ENCODE measurements at places on chromosomes 6 and 20.

- no peak for DNase-seq
Observed at GRCh38 chr6:146946559-146946958, 257.7 kb upstream of the STXBP5 start.

GRCh38 chr6:2749969-2750600 is 637 bp downstream of the MYLK4 start:
- DNase-seq, result peak; percentile 62

DNA sequence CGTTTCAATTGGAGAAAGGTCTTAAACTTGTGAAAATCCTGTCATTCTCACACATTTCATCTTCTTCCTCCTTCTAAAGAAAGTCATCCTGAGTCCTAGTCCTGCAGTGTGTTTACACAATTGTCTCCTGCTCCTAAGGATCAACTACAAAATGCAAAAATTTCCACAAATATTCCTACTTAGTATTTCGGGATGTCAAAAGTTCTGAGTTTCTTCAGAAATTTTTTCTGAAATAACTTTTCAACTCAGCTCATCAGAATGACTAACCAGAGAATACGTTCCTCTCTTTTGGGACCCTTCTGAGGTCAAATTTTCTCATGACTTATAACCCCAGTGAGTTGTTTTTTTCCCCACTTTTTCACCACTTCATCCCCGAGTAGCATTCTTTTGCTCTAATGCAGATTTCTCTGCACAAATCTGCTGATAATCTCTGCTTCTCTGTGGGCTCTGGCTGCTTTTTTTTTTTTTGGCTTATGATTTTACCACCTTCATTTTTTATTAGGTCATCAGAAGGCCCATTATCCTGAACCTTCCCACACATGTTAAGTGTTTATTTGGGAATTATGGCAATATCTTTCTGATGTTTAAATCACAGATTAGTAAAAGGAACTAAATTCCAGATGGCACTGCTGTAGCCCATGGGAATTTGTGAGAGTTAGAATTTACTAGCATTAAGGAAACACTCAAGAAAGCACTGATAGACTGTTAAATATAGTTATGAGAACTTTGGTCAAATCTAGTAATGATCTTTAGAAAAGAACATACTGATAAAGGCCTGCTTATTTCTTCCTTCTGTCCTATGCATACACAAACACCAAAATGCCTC is 41.4 kb downstream of the MAP3K5 start:
- no peak for DNase-seq

DNA sequence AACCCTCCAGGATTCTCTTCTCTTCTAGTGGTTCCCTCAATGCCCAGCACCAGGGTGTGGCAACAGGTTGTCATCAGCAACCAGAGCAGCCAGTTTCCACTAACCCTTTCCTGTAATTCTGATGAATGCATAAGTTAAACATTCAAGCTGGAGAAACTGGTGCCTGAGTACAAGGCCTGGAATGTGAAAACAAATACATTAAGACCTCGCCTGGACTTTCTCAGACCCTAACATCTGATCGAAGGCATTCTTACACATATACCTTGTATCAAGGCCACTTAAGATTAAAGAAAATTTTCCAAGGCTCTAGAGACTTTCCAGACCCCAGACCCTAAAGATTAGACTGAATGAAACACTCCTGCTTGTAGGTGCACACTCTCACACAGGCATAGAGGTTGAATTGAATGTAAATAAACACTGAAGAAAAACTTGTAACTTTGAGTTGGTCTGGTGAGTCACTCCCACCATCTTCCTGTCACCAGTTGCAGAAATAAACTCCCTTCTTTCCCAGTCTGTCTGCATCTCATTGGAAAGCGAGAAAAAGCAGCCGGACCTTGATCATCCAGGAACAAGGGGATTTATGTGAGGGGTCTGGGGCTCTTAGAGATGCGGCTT is 9.0 kb downstream of the LRP11 start:
- no peak for DNase-seq

DNA sequence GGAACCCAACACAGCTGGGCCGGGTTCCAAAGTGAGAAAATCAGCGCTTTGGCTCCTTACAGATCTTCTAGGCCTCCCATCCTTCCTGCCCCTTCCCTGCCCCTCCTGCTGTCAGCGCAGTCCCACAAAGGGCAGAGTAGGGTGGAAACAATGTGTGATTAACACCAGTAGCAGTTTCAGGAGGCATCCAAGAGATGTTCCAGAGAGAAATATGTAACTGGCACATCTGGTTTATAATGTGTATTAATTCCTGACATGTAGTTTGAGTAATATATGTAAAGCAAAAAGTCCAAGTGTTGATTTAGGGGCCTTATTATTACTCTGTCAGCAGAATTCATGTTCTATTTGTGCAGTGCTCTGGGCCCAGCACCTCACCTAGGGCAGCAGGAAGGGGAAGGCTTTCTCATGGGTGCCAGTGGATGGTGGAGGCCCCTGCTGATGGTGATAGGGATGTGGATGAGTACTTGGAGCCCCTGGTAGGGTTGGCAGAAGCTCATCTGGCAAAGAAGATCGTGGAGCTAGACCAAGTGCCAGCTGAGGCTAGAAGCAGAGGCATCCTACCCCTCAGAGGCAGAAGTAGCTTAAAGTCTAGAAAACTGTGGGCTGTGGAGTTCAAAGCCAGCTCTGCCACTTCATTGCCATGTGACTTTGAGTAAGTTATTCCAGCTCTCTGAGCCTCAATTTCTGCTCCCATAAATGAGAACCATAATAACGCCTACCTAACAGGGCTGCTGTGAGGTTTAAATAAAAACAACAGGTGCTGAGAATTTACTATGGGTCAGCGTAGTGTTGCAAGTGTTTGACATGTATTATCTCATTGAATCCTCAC is 22.4 kb upstream of the RALY start:
- no peak for DNase-seq

- no peak for DNase-seq
Observed at GRCh38 chr6:80482056-80482455, 375.6 kb downstream of the BCKDHB start.

Measured in WTC11 (cell line).